ENCODE measurements at places on chromosomes 12 and 14.
A peak's percentile ranks its signal among the peaks of the same experiment; 100 is the strongest.

DNA sequence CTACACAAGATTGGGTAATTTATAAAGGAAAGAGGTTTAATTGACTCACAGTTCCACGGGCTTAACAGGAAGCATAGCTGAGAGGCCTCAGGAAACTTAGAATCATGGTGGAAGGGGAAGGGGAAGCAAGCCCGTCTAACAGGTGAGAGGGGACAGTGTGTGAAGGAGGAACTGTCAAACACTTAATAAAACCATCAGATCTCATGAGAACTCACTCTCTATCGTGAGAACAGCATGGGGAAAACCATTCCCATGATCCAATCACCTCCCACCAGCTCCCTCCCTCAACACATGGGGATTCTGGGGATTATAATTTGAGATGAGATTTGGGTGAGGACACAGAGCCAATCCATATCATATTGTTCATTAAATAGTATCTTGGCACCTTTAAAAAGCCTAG lies 56.1 kb downstream of the EPS8 start:
- DNase-seq = no peak

DNA sequence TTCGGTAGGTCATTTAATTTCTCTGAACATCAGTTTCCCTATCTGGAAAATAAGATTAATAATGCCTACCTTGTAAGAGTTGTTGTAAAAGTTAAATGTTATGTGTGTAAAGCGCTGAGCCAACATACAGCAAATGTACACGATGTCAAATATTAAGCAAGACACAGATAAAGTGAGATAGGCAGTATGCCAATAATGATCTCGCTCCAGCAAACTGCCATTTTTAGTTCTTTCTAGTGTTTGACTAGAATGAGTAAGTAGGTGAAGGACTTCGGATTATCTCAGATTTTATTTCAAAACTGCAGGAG lies 840 bp downstream of the DHRS7 start:
- DNase-seq = no peak

DNA sequence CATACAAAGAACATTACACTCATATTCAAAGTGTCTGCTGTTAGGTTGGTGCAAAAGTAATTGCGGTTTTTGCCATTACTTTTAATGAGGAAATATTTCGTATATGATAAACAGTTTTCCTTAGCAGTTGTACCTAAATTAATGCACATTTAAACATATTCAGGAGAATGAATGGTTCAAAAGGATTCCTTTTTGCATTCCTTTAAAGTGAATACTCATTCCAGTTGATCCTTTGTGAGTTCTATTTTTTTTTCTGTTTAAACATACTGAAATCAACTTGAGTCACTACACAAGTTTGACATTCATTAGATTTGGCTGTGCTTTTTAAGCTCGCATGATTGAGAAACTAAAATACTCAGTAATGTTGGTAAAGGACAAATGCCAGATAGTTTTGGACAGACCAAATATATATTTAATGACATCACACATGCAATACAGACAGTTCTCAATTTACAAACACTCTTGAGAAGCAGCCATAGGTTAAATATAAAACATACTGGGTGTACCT lies 13.8 kb upstream of the SLC38A2 start:
- no peak for DNase-seq

GRCh38 chr12:50932787-50933280 lies 19.5 kb upstream of the HIGD1C start:
- DNase-seq = no peak

DNA sequence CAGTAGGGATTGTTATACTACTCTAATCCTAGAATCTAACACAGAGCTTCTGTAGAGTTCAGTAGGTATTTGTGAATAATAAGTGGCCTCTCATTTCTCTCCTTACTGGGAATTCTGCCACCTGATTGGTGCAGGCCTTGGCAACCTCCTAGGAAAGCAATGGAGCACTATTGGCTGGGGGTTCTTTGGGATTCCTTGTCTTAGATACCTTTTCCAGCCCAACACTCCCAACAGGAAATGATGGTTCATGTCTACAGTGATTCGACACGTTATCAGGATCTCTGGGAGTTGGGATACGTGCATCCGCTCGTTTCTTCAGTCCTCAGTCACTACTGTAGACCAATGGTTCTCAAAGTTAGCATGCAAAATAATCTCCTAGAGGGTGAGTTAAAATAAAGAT lies 67.4 kb downstream of the ELK3 start:
- no peak for DNase-seq

GRCh38 chr14:68210729-68211299 lies 391.2 kb downstream of the RAD51B start:
- peak; percentile 22 for DNase-seq

- no peak for DNase-seq
These were observed 21.8 kb downstream of the WDHD1 start for GRCh38 chr14:55005071-55005470.

- peak; percentile 15 for DNase-seq
These were observed 27.6 kb upstream of the ETV6 start for GRCh38 chr12:11621797-11622423.

- no peak for DNase-seq
These were observed 27.0 kb downstream of the CHD8 start for GRCh38 chr14:21428930-21429329.

GRCh38 chr12:77555074-77555473 lies 275.6 kb upstream of the NAV3 start:
- DNase-seq = no peak

DNA sequence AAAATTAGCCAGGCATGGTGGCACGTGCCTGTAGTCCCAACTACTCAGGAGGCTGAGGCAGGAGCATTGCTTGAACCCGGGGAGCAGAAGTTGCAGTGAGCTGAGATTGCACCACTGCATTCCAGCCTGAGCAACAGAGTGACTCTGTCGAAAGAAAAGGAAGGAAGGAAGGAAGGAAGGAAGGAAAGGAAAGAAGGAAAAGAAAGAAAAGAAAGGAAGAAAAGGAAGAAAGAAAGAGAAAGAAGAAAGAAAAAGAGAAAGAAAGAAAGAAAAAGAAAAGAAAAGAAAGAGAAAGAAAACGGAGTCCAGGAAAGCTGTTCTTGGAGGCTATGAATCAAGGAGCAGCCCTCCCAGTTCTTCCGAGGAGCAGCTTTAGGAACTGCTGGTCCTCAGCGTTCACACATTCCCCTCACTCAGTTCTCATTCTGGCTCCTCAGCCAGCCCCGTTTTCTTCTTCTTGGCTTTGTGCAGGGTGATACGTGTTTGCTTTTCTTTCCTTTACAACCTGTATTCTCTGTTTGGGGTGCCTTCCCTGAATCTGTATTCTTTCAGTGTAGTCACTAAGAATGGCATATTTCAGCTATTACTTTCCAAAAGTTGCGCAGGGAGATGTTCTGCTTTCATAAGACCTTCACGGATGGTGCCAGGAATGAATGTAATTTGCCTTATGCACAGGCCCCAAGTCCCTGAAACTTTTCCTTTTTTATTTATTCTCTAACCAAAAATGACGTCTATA lies 12.2 kb downstream of the FBXL14 start:
- DNase-seq = no peak
